ENCODE measurements at places on chromosomes 5 and 9.

- no peak for DNase-seq
Measured at GRCh38 chr5:32551865-32552264, 33.5 kb upstream of the SUB1 start.

DNA sequence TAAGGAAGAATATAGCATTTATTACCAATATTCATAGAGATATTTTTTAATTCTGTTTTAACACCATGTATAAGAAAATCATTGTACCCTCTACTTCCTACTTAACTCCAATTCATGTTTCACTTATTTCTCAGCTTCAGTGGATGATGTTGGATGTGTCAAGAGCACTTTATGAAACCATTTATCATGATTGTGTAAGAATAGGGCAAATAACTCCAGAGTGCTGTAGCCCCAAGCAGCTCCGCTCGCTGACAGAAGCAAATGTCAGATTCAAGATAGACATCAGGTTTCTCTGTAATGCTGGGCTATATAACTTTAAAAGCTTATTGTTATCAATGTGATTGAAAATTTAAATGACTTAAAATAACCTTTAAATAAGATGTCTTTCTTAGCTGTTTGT, 50.4 kb downstream of the MAST4 start:
- DNase-seq = no peak

GRCh38 chr5:21154526-21154925, 1166.5 kb upstream of the CDH18 start:
- DNase-seq = no peak

- no peak for DNase-seq
Measured at GRCh38 chr5:180180846-180181245, 28.2 kb downstream of the RASGEF1C start.

DNA sequence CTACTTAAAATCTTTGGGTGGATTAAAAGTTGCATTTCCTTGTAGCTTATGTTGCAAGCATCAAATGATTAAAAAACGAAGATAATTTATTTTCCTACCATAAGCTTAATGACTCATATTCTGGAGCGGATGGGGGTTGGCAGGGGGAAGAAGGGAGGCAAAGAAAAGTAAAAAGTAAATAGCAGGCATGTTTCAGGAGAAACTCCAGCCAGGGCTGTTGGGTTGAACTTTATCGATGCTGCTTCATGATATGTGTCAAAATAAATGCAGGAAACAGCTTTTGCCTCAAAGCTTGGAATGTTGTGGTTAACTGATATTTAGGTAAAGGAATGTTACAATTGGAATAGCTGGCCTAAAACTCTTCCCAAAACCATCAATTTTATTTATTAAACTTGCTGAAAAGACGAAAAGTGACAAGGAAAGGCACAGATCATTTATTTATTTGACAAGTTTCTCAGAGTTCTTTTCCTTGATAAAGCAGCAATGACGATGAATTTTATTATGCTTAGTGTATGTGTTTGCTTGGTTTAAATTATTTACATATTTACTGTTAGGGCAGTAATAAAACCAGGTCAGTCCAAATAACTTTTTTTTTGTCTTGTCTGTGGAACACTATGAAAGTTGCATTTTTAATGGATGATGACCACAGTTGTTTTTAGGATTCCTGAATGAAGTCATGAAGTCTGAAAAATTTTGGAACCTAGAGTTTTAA, 177.9 kb downstream of the PCSK1 start:
- no peak for DNase-seq

- no peak for DNase-seq
Measured at GRCh38 chr9:297104-297972, 82.7 kb downstream of the DOCK8 start.

DNA sequence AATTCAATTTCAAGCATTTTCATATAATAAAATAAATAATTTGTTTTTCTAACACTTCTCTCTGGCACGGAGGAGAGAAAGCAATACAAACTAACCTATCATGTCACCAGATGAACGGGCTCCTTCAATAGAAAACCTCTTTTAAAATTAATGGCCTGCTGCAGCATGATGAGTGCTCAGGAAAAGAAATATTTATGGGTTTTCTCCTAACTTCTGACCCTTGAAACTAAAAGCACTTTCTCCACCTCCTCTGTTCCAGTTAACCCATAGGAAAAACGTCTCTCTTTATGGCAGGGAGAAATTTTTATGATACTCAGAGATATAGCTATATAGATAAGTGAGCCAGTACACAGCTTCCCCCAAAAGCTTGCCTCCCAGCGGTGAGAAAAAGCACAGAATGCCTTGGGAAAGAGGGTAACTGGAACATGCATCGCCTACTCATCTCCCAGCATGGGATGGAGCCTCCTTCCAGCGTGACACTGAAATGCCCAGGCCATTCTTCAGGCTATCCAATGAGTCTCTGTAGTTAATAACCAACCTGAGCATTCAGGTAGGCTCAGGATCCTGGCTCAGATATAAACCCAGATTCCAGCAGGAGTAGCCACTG, 963.0 kb upstream of the DMAC1 start:
- no peak for DNase-seq

- DNase-seq = no peak
Measured at GRCh38 chr9:127588740-127589506, 23.2 kb upstream of the STXBP1 start.

- DNase-seq = no peak
Measured at GRCh38 chr5:74865256-74865803, 857 bp downstream of the FAM169A start.

- no peak for DNase-seq
Measured at GRCh38 chr5:175444905-175445456, 999 bp upstream of the DRD1 start.

GRCh38 chr5:82376307-82376706, 98.2 kb upstream of the RPS23 start:
- DNase-seq = no peak

- no peak for DNase-seq
Measured at GRCh38 chr9:21782205-21782604, 20.2 kb upstream of the MTAP start.

GRCh38 chr5:16791036-16791705, 144.9 kb downstream of the MYO10 start:
- no peak for DNase-seq

DNA sequence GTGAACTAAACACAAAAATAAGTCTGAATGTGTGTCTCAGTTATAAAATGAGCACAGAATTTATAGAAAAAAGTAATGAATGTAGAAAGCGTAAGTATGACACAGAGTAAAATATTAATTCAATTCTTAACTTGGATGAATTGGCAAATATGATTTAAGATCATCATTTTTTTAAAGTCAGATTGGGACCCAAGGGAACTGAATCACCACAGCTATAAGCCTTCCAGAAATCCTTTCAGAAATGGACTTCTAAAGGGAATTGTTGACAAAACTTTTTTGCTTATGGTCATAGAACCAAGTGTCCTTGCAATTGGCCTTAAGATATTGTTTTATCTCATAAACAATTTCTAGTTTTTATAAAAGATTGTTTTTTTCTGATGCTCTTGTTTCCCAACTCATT, 495.1 kb upstream of the DAB2 start:
- no peak for DNase-seq

- no peak for DNase-seq
Measured at GRCh38 chr5:7446913-7447312, 51.0 kb downstream of the ADCY2 start.

DNA sequence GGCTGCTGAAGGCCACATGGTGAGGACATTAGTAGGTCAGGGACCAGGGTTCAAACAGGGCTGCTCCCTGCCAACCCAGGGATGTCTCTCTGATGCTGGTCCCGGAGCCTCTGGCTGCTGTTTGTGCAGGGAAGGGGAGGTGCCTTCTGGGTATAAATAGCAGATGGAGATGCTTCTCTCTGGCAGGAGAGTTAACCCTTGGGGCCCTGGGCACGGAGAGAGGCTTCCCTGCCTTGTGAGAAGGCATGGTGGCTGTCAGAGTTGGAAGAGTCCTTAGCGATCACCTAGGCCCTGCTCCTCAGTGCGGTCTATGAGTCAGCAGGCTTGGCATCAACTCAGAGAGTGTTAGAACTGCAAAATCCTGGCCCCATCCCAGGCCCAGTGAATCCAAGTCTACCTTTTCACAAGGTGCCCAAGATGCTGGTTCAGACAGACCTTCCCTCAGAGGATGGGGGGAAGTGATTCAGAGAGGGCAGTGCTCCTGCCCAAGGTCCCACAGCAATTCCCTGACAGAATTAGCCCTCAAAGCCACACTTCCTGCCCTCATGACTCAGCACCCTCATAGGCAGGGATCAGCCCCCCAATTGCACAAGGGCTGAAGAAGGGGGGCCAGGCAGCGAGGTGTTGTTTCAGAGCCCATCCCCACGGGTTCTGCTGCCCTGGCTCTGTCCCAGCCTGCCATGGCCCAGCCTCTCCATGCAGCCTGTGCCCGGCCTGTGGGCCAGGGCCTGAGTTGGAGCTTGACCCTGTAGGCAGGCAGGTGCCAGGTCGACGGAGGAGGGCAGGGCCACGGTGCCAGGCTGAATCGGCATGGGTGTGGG, 25.6 kb downstream of the CAMK2A start:
- DNase-seq = no peak

- DNase-seq = no peak
Measured at GRCh38 chr9:2210201-2210600, 195.1 kb downstream of the SMARCA2 start.

DNA sequence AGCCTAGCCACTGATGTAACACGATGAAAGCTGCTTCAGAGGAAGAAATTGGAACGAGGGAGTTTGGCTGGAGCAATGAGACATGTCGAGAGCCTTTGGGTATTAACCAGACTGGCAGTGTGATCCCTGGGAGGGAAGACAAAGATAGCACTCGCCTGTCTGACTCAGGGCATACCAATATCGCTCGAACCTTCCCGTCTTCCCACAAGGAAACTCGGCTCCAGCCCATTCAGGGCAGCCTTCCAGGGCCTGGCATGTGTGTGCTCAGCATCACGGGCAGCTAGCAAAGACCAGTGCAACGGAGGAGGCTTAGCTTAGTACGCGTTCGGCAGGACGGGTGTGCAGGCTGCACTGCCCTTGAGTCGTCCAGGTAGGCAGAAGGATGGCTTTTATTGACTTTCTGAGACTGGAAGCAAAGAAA, 356.9 kb upstream of the WWC1 start:
- no peak for DNase-seq

DNA sequence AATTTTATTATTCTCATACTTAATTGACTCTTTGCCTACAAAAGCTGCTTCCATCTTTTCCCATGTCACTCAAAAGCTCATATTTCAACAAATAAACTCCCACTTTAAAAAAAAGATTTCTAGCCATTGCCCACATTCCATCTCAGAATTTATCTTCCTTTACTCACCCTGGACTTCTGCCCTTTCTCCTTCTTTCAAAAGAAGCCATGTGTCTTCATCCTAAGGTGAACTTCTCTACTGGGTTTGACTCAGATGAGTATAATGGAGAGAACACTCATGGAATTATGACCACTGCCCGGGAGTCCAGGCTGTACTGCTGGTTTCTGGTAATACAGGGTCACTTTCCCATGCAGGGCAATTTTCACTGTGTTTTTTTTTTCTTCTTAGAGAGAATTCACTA, 548.5 kb upstream of the ZNF462 start:
- DNase-seq = no peak

All from naive thymus-derived CD4-positive, alpha-beta T cell (primary cell).